Left renal cortex interstitium (tissue), 4 donors: ENCODE measurements at places on chromosomes 2 and 18. TPM values are rescaled to one million over a fixed set of nuclear protein-coding genes. Genes with fewer than 3 reads are reported as not detected.

ZNF521 gene
- 47.8 TPM for polyA plus RNA-seq

SYT4 gene
- 0.39 TPM for polyA plus RNA-seq

CYB5A gene
- polyA plus RNA-seq: 288 TPM

MERTK gene
- 19.8 TPM for polyA plus RNA-seq

SP9 gene
- polyA plus RNA-seq: not detected

CDH19 gene
- polyA plus RNA-seq: 0.41 TPM

ANKRD23 gene
- 2.4 TPM for polyA plus RNA-seq

NTSR2 gene
- not detected for polyA plus RNA-seq

FBXO15 gene
- 6.3 TPM for polyA plus RNA-seq

CAD gene
- polyA plus RNA-seq: 39.6 TPM

SULT1C4 gene
- polyA plus RNA-seq: 52.5 TPM

GAREM1 gene
- 34.2 TPM for polyA plus RNA-seq

CEP192 gene
- 36.6 TPM for polyA plus RNA-seq

DNA sequence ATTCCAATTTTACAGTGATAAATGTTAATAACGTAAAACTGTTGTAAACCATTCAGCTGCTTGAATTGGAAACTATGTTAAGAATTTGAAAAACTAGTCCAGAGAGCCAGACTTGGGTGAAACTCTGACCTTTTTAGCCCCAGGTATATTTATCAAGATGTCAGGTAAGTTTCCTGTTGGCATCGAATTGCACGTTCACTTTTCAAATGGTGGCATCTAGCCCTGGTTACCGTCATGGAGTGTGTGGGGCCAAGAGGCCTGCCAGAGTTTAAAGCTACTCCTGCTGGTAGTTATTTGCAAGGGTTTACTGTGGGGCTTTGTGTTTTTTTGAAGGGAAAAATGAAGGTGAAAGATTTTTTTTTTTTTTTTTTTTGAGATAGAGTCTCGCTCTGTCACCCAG lies 109.9 kb downstream of the WDSUB1 start:
- no peak for DNase-seq

GRCh38 chr2:59680863-59681262 lies 872.6 kb downstream of the BCL11A start:
- no peak for DNase-seq

- peak; percentile 25 for DNase-seq
Observed at GRCh38 chr18:54671291-54671881, 80.3 kb downstream of the DYNAP start.

GRCh38 chr2:74619651-74620297 lies 28.4 kb downstream of the M1AP start:
- no peak for DNase-seq

- DNase-seq: no peak
Observed at GRCh38 chr2:179020156-179020750, 29.7 kb downstream of the CCDC141 start.

DNA sequence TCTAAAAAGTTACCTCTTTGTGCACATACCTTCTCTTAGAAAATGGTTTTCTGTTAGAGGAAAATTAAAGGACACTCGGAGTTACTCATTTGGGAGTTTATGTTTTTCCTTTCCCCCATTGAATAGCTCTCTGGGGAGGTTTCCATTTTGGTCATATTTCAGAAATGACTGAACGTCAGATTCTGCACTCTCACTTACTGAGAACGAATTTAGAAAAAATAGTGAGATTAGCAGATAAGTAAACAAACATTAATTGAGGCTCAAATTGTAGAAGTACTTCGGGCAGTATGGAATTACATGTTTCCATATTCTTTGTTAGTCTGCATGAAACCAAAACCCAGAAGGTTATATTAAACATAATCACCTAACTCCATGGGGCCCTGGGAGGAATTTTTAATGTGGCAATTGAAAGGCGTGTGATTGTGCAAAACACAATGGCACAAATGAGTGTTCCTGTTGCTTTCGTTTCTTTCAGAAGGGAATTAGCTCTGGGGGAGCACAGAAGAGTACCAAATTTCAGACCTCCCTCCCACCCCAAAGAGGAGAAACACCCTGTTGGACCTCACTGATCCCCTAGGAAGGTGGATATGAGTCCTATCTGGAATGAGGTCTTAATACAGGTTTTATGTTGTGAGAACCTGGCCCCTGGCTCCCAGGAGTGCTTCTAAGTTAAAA lies 212.3 kb downstream of the BCL2 start:
- DNase-seq: no peak

GRCh38 chr2:189639007-189639609 lies 22.2 kb upstream of the ASNSD1 start:
- no peak for DNase-seq

DNA sequence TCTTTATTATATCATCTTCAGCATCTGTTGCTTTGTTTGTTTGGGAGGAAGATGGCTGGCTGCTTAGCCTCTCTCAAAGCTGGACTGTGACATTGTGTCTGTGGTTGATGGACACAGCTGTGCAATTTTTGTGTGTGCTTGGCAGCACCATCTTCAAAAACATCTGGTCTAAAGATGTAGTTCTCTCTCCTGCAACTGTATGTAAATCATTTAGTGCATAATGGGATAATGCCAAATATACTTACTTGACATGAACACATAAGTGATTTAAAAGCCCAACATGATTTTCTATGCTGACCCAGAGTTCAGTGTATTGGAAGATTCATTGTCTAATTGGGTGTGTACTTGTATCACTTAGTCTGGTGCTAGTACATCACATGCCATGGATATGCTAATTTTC lies 112.2 kb downstream of the MAP4K4 start:
- no peak for DNase-seq

- DNase-seq: no peak
Observed at GRCh38 chr2:233643128-233643527, 6.9 kb downstream of the UGT1A10 start.

DNA sequence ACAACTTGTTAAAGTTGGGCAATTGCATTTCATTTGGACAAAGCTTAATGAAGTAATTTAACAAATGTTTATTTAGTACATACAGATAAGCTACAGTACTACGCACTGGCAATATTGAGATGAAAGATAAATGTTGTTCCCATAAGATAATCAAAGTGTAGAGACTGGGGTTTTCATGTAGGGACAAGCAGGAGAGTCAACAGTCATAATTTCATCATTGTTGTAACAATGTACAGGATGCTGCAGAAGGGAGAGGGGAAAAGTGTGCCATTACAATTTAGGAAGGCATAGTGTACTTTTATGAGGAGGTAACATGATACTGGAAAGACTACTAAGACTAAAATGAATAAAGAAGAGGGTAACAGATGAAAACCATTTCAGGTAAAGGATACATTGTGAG lies 441.6 kb downstream of the ERBB4 start:
- DNase-seq: no peak

DNA sequence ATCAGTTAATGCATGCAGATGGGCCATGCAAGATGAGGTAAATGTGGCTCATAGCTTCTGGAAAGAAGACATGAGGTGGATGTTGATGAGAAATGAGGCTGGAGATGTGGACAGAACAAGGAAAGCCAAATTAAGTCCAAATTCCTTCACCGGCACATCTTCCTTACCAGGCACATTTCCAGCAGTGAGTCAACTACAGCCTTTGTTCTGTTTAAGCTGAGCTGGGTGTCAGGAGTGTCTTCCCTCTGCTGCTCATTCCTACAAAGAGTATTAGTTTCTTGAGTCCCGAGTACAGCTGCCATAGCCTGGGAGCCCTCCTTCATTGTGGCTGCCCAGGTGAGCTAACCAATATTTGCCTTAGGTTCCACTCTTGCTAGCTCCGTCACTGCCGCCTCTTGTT lies 945.0 kb downstream of the SLC4A3 start:
- no peak for DNase-seq

DNA sequence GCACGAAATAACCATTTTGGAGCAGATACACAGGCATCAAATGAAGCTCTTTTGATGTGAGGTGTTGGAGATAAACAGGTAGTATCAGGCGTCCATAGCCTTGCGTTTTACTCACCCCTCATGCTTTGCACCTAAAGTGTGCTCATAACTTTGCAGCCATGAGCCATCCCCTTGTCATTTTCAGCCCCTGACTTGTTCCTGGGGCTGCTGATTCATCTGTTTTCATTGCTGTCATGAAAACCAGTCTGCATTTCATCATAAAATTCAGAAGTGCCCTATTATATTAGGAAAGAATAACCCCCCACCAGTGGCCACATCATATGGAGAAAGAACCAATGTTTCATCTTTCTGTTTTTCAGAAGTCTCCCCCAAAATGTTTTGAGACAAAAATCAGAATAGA lies 329.7 kb upstream of the NRP2 start:
- DNase-seq: no peak

DNA sequence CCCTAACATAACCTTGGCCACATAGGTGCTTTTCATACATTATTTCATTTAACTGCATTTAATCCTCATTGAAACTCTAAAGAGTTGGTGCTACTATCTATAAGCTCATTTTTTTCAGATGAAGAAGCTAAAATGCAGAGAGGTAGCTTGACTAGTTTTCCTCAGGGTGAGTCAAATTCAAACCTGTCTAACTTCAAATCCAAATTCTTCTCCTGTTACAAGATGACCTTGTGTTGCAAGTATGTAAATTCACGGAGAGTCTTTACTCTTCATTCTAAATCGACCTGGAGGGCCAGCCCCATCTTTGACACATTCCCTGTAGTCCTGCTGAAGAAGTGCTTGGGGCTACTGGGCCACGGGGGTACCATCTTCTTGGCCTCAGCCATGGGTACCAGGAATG lies 8.2 kb upstream of the SETBP1 start:
- DNase-seq: no peak

DNA sequence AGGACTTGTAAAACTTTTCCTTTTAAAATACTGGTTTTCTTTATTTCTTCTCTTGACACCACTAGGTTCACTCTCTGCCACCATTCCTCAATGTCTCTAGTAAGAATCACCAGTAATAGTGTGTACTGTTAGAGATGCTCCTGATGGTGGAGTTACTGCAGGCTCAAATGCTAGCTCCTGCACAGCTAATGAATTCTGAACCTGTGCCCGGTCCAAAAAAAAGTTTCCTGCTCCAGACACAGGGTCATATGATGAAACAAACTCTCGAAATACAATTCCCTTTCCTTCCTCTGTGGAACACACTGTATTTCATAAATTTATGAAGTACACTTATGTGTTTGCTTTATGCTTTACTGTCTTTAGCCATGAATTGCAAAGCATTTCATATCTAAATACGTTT lies 19.2 kb downstream of the PMS1 start:
- no peak for DNase-seq

GRCh38 chr18:7904529-7904928 lies 337.4 kb downstream of the PTPRM start:
- DNase-seq: no peak

DNA sequence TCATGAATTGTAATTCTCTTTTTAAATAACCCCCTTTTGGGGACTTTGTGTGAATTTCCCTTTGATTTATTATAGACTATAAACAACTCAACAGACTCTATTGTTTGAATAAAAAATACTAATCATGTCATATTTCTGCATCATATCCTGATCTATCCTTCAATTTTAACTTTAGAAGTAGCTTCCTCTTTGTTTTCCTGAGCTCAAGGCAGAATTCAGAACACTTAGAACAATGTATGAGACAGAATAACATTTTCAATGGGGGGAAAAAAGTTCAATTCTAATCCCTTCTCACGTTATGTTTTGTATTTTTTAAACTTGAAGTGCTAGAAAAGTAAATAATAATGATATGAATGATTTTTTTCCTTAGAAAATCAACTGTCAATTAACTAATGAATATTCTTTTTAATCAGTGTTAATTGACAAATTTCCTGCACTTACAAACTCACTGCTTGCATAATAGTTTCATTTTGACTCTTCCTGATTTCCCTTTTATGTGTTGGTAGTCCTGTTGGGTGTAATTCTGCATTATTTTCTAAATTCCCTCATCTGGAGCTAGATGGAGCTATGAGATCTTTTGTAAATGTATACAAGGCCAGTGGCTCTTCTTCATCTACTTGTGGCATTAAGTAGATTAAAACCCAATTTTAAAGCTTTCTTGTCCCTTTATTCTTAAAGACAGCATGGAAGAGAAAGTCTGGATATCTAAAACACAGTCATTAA lies 326.1 kb downstream of the PARD3B start:
- peak; percentile 39 for DNase-seq

DNA sequence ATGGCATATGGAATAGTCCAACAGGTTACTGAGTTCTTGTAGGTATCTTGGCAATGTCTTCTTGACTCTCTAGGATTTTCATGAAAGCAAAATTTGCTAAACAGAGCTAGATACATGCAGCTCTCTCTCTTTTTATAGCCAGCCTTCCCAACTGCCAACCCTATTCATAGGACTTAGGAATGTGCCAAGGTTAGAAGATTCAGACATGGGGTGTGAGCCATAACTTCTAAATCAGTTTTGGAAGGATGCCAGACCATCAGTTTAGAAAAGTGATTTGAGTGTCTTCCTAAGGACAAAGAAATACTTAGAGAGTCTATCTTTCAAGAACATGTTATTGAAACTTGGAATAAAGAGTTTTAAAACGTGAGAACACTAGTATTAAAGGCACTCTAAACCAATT lies 619.5 kb upstream of the FANCL start:
- DNase-seq: no peak

- no peak for DNase-seq
Observed at GRCh38 chr2:263022-263738, 652 bp downstream of the SH3YL1 start.

DNA sequence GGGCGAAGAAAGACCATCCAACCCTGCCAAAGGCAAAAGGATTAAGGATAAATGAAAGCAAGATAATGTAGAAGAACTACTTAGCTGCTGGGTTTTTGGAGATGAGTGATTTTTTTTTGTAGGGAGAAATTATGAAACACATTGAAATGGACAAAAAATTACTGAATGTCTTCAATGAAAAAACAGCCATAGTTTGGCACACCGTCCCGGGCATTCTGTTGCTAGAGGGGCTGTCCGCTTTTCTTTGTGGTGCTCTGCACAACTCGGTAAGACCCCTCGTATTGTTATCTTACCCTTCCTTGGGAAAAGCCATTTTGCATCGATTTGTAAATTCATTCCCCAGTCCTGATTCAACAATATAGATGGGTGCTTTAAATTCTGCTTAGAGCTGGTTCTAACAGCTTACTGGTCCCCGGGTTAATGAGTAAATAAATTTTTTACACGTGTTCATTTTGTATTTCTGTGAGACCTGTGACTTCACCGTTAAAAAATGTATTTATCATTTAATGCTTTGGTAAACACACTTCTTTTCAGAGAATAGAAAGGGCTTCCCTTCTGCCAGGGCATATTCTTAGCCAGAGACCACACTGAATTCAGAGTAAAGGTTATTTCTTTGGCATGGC lies 912 bp upstream of the LAPTM4A start:
- peak; percentile 39 for DNase-seq

- no peak for DNase-seq
Observed at GRCh38 chr2:205107810-205108209, 562.5 kb downstream of the PARD3B start.
